NCI-H510A (cell line): ENCODE measurements at places on chromosomes 16 and 17.

GRCh38 chr16:11907160-11907970 is 8.4 kb downstream of the GSPT1 start:
- no peak for DNase-seq

DNA sequence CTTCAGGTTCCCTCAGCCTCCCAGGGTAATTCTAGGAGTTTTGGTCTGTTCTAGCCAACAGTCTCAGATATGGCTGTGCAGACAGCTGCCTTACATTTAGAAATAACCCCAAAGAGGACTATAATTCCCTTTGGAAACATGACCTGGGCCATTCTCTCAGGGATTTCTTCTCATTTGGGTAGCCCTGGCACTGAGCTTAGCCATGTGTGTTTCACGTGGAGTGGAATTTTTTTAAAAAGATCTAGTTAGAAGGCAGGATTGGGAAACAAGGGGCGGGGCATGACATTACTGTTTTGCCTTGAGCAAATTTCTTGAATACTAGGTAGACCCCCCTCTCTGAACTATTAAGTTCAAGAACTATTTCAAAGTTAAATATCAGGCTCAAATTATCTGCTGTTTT is 29.6 kb upstream of the MRC2 start:
- DNase-seq = no peak

GRCh38 chr17:51676691-51677487 is 416.5 kb downstream of the UTP18 start:
- no peak for DNase-seq

DNA sequence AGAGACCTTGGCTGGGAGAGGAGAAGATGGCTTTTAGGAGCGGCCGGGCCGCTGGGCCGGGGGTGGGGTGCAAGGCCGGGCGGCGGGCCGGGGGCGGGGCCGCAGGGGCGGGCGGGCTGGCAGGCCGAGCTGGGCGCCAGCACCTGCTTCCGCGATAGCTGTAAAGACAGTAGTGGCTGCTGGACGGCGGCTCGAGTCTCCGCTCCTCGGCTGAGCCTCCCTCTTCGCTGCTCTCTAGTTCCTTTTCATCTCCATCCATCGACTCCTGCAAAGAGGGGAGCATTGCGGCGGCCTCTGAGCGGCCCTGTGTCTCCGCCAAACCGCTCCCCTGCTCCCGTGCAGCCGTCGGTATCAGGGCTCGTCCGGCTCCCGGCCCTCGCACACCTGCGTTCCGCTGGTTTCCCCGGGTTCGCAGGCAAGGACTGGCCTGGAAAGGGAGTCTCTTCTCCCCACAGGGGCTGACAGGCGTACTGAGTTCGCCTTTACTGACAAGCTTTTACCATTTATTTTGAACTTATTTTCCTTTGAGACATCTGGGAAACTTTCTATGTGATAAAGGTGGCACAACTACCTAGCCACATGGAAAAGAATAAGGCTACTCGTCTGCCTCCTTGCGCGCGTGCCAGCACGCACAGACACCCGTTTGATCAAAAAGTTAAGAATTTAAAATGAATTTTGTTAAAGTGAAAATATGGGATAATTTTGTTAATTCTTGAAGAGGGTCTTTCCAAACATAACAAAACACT is at the start of gene C17orf75:
Gene C17orf75 (minus strand): TSS at position 317 of the 746 bp plus-strand sequence. CDS start 34 bp downstream, at position 283.
- peak; percentile 78 for DNase-seq

- DNase-seq = no peak
These were observed 16.1 kb downstream of the LASP1 start for GRCh38 chr17:38885728-38886642.

GRCh38 chr16:89051521-89052166 is 42.0 kb upstream of the ACSF3 start:
- no peak for DNase-seq

GRCh38 chr16:66324815-66325515 is 41.5 kb upstream of the CDH5 start:
- DNase-seq = peak; percentile 32

DNA sequence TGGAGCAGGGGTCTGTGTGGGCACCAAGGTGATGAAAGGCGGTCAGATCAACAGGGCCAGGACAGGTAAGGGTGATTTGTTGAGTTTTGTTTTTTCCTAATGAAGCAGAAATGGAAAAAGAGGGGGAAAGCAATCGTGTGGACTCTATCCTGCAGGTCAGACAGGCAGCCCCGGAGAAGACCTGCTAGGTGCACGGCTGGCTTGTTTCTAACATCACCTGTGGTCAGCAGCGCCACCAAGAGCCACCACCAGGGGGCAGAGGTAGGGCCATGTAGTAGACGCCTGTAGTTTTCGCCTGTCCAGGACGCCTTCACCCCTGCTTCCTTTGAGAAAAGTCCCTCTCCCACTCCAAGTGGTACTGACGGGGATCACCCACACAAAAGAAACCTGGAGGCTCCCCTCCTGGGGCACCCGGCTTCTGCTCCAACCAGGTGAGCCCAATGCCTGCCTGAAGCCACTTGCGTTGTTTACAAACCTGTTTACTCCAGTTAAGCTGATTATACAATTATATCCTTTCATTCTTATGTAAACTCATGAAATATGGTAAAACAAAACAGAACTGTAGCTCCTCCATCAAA is 54.2 kb upstream of the SEC14L1 start:
- DNase-seq = peak; percentile 70

GRCh38 chr17:32523827-32524552 is 37.2 kb downstream of the CDK5R1 start:
- DNase-seq = no peak

- DNase-seq = no peak
These were observed 1.9 kb downstream of the SLC13A2 start for GRCh38 chr17:28475151-28475900.

GRCh38 chr16:64416216-64417005 is 705.5 kb downstream of the CDH11 start:
- no peak for DNase-seq

DNA sequence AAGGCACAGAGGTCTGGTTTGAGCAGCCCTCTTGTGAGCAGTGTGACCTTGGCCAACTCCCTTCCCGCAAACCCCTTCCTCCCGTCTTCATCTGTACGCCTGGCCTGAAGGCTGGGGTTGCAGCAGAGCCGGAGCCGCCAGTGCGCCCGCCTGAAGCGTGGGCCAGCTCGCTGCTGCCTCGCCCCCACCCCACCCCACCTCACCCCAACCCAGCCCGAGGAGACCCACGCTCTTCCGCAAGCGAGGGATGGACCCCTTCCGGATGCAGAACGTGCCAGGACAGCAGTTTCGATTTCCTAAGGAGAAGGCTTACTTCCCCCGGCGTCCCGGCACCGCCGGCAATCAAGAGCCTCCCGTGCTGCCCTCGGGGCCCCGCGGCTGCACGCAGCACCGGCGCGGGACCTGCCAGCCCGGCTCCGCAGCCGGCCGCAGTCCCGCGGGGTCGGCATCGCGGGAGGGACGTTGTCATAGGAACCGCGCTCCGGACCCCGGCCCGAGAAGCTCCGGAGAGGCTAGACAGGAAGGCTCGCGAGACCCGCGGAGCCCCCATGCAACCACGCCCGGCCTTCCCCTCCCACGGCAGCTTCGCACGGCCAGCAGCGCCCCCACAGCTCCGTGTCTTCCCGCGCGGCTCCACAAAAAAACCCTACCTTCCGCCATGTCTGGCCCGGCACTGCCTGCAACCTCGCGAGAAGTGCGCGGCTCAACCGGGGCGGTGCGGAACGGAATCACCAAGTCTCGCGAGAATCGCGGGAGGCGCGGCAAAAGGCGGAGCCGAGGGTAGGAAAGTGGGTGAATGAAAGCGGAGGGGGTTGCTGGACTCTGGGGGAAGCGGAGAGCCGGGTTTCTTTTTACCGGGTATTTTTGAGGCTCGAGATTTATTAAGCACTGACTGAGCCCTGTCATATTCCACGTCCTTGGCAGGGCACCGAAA is at the start of gene ANKFY1:
Gene ANKFY1 (minus strand): TSS at position 698 of the 934 bp plus-strand sequence. CDS start 38 bp downstream, at position 660.
- DNase-seq = peak; percentile 85

- DNase-seq = no peak
These were observed 208.7 kb downstream of the MAP2K4 start for GRCh38 chr17:12229335-12229734.

GRCh38 chr17:41492771-41493170 is 3.1 kb upstream of the KRT36 start:
- peak; percentile 37 for DNase-seq

GRCh38 chr16:13068912-13069583 is 167.7 kb downstream of the SHISA9 start:
- no peak for DNase-seq

DNA sequence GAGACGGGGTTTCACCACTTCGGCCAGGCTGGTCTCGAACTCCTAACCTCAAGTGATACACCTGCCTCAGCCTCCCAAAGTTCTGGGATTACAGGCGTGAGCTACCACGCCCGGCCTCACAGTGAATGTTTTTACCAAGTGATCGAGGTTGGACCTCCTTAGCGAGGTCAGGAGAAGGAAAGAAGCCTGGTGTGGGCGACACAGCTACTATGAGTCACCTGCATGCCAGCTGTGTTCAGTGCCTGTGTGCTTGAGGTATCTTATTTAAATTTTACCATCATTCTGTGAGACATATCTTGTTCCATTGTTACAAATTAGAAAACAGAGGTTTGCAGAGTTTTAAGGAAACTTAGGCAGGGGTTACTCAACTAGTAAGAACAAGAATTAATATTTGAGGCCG is 174.8 kb upstream of the DYNLRB2 start:
- no peak for DNase-seq

GRCh38 chr17:17057057-17057551 is 14.8 kb downstream of the MPRIP start:
- no peak for DNase-seq

- no peak for DNase-seq
These were observed 14.1 kb upstream of the CCDC154 start for GRCh38 chr16:1458336-1458976.

GRCh38 chr17:5184288-5184687 is 7.4 kb downstream of the ZNF594 start:
- DNase-seq = no peak

DNA sequence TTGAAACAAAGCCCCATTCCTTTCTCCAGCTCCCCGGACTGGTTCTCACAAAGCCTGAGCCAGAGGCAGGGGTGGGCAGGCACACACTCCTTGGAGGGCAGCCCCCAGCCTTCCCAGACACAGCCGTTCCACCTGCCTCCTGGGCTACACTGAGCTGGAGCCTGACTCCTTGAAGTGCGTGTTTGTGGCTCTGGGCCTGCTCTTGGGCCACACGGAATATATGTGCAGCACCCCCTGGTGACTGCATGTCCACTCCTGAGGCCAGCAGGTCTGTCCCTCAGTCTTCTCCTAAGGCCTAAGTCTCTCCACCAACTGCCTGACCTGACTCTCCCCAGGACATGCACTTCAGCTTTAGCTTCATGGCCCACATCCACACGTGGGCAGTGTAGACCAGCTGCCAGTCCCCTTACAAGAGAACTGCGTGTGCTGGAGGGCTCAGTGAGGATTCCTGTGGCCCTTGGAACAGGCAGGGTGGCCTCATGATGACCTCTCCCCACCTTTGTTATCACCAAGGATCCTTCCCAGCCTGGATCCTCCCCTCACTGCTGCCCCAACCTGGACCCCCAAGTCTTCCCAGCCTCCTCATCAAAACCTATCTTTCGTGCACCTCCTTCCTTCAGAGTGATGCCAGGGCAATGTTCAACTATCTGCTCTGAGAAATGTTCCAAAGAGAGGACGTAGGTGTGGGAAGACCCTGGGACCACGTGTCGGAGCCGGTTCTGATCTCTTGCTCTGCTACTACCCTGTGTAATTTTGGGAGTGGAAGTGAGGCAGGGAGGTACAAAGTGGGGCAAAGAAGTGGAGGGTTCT is 12.4 kb upstream of the SLC6A2 start:
- no peak for DNase-seq

GRCh38 chr16:23141959-23142740 is 7.1 kb downstream of the USP31 start:
- no peak for DNase-seq

DNA sequence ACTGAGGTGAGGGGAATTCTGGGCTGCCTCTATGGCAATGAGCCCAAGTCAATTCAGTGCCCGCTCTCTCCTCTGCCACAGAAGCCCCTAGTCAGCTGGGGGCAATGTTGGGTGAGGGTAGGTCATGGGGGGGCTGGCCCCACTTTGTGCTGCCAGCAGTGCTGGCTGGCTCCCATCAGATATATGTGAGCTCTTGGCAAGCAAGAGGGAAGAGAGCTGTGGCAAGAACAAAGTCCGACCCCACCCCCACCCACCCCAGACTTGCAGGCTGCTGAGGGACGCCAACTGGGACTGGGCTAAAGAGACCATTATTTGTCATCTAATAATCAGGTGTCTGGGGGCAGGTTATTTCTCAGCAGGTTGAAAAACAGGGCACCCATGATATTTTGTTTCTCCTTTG is 89.4 kb downstream of the YPEL2 start:
- DNase-seq = no peak

- no peak for DNase-seq
These were observed 21.6 kb upstream of the CPSF4L start for GRCh38 chr17:73283250-73283649.

- no peak for DNase-seq
These were observed 13.3 kb upstream of the IL17C start for GRCh38 chr16:88624977-88625576.

DNA sequence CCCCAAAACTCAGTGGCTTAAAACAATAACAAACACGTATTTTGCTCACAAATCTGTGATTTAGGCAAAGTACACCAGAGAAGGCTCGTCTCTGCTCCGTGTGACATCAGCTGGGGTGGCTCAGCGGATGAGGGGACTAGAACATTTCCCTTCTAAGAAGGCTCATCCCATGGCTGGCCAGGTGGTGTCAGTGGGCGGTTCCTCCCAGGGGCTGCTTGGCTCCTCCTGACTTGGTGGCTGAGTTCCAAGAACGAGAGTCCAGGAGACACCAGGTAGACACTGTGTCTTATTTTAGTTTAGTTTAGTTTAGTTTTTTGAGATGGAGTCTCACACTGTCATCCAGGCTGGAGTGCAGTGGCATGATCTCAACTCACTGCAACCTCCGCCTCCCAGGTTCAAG is 5.6 kb upstream of the CHMP6 start:
- DNase-seq = no peak

- no peak for DNase-seq
These were observed 258.3 kb downstream of the FOXL1 start for GRCh38 chr16:86836503-86837129.

GRCh38 chr16:66950437-66950836 is 10.6 kb upstream of the CES3 start:
- DNase-seq = no peak

DNA sequence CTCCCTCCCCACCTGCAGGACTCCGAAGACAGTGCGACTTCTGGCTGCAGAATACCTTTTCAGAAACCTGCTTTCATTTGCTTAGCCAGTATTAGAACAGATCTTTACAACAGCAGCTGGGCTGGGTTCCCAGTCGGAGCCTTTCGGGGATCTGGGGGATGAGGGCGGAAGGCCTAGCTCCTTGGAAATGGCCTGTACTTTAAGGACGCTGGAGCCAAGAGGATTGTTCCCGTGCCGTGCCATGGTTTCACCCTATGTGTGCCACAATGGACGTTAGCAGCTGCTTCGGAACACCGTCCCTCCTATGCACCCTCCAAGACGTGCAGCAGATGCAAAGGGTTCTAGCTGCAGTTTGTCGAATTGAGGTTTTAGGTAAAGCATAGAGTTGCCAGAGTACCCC is 16.2 kb downstream of the KCTD2 start:
- DNase-seq = no peak

DNA sequence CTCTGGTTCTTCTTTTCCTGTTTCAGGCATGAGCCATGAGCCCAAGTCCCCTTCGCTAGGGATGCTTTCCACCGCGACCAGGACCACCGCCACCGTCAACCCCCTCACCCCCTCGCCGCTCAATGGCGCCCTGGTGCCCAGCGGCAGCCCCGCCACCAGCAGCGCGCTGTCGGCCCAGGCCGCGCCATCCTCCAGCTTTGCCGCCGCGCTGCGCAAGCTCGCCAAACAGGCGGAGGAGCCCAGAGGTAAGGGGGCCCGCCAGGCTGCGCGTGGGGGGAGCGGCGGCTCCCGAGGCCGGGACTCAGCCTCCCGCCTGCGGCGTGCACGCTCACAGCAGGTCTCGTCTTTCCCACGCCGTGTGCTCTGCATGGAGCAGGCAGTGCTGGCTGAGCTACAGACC is 20.8 kb downstream of the GSE1 start:
- DNase-seq = no peak
